ENCODE measurements at places on chromosomes 3 and 15.

GRCh38 chr3:51374456-51374855 is 10.6 kb upstream of the MANF start:
- no peak for DNase-seq

DNA sequence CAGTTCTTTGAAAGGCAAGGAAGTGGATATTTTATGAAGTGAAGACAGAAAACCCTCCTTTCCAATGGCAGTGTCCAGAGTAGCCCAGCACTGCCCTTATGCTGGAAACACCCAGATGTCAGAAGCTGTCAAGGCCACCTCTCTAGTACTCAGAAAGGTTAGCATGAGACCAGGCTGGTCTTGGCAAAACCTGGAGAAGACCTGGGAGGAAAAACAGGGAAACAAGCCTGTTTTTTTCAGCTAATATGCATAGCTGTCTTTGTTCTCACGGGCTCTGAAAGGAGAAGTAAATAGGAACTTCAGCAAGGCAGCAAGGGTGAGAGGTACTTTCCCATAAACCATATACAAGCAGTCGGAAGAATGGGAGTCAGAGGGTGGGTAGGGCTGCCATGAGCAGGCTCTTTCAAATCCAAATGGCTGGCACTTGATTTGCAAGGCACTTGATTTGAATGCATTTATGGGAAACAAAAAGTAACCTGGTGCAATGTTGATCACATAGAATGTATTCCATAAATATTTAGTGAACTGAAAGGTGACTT is 55.8 kb downstream of the HEG1 start:
- DNase-seq, result no peak

- no peak for DNase-seq
Observed at GRCh38 chr3:195566797-195567196, 16.9 kb downstream of the APOD start.

DNA sequence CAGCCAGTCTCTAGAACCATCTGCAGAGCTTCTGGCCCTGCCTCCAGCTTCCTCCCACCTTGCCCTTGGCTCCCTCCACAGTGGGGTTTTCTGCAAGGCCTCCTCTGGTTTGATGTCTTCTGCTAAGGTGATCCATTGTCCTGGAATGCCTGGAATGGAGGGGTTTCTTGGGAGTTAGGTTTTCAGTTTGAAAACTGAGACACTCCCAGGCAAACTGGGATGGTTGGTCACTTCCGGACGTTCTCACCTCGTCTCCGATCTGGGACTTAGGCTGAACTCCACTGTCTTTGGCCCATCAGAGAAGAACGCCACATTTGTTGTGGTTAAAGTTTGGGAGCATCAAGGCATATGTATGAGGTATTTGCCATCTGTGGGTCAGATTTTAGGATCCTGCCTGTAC is 77.4 kb upstream of the KLHL25 start:
- DNase-seq, result no peak

DNA sequence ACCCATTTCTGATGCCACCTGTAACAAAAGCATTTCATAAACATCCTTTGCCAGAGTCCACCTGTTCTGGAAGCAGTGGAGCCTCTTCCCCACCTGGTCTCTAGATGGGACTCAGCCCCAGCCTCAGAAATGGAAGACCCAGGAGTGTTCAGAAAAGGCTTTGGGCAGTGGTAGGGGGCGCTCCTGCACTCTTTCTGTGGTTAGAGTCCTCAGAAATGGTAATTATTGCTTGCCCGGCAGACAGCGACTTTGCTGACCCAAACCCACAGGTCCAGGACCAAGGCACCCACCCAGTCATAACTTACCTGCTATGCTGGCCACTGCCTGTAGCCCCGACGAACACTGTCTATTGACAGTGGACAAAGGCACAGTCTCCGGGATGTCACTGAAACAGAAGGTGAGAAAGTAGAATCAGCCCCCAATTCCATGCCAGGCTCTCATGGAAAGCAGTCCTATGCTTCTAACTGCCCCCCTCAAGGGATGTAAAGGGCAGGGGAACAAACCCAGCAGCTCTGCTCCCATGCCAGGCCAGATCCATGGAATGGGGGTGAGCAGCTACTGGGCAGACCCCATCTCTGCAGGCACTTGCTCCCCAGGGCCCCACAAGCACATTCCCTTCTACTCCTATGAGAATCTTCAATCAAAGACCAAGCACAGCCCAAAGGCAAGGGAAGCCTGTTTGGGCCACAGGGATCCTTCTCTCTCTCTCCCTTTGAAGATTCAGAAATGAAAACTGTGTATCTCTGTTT is 5.1 kb downstream of the ACAA1 start:
- no peak for DNase-seq

DNA sequence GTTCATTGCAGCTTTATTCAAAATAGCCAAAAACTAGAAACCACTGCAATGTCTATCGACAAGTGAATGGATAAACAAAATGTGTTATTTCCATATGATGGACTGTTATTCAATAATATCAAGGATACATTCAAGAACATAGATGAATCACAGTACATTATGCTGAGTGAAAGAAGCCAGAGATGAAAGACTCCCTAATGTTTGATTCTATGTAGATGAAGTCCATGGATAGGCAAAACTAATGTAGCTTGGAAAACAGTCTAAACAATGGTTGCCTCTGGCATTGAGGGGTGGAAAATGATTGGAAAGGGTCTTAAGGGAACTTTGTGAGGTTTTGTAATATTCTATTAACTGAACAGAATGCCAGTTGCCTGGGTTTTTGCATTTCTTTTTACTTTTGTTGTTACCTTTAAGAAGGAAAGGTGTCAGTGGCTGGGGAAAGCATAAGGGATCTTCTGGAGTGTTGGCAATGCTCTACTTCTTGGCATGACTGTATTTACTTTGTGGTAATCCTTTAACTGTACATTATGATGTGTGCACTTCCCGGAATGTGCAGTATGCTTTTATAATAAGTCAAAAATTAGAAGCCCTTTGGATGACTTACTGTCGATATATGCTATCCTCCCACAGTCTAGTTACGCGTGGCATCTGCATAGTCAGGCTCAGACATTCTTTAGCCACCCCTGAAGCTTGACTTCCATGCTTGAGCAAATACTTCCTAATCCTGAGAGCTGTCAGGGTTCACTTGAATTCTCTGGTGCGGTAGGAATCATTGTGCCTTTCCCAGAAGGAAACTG is 20.5 kb upstream of the ATP10A start:
- peak; percentile 85 for DNase-seq

- DNase-seq, result peak; percentile 27
Observed at GRCh38 chr3:29822071-29822470, 541.2 kb downstream of the RBMS3 start.

DNA sequence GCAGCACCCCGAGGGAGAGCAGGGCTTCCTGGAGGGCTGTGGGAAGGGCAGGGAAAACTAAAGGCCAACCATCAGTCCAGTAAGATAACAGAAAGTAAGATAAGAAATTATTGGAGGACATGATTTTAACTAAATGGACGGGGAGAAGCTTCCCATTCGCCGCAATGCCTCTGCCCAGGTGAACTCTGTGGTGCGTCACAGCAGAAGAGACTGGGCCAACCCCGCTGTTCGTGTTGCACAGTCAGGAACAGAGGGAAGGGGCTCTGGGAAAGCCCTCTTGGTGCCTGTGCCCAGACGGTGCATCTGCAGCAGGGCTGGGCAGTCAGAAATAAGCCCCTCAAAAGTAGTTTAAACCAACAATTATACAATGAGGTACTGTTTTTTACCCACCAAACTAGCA is 284.1 kb downstream of the OCA2 start:
- no peak for DNase-seq

DNA sequence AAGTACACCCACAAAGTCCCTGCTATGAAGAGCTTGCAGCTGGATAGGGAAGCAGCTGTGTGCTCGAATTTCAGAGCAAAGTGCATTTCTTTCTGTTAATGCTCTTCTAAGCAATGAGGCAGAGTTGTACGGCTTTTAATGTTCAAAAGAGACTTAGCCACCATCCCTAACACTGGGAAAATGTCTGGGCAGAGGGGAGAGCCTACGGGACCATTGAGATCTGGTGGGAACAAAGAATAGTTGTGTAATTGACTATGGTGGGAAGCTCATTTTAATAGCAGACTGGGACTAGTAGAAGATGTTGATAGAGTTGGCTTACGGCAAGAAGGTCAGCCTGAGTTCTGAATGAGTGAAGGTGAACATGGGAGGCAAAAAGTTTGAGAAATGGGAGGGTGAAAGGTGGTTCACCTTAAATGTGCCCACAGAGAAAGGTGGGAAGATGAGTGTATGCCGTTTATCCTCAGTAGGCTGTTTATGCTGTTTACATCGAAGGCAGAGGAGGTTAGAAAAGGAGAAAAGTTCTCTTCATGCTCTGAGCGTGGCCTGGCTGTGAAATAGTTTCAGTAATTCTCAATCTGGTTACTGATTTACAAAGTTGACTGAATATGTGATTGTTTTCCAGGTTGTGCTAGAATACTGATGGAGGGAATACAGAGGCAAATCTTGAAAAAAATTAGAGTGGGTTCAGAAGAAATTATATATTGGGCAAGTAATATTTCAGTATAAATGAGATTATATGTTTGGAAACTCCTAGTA is 22.9 kb upstream of the UTS2B start:
- DNase-seq, result no peak

DNA sequence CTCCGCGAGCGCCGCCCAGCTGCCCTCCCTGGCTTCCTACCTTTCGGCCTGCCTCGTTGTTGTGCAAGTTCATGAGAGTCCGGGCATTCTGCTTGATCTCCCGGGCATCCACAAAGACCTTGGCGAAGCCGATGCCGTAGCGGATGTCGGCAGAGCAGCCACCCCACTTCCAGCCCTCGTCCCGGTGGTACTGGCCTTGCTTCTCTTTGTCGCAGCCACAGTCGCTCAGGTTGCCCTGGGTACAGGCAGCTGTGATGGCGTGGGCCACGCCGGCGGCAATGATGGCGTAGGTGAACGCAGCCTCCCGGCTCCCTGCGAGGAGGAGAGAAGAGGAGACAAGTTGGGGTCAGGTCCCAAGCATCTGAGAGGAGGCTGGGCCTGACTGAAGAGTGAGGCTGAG is 25.4 kb downstream of the WNT7A start:
- DNase-seq, result no peak

GRCh38 chr3:157231071-157231470 is 71.1 kb upstream of the CCNL1 start:
- DNase-seq, result peak; percentile 69

DNA sequence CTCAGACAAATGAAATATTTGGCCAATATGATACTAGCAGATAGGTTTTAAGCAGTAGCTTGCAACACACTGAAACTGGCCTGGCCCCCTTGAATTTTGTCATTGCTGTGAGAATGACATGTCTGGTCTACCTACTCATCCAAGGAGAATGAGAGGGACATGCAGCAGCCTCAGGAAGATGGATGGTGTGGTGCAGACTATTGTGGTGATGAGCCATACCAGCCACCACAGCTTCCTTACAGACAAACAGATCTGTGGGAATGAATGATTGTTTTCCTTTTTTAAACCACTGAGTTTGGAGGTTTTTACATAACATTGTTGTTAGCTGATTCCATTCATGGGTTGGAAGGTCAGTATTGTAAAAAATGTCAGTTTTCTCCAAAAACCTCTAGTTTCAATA is 133.7 kb upstream of the POU1F1 start:
- no peak for DNase-seq

GRCh38 chr15:92645051-92645631 is 10.4 kb downstream of the FAM174B start:
- DNase-seq, result no peak

DNA sequence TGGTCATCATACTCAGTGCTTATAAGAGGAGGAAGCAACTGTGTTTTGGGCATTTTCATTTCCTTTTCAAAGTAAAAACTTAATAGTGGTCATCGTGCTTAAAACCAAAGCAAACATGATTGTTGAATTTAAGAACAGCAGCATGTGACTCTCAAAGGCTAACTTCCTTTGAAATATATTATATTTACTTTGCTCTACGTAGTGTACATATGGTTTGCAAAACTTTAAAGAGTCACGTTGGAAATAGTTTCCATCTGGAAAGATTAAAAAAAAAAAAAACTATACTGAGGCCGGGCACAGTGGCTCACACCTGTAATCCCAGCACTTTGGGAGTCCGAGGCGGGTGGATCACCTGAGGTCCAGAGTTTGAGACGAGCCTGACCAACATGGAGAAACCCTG is 367.9 kb upstream of the BCHE start:
- no peak for DNase-seq

DNA sequence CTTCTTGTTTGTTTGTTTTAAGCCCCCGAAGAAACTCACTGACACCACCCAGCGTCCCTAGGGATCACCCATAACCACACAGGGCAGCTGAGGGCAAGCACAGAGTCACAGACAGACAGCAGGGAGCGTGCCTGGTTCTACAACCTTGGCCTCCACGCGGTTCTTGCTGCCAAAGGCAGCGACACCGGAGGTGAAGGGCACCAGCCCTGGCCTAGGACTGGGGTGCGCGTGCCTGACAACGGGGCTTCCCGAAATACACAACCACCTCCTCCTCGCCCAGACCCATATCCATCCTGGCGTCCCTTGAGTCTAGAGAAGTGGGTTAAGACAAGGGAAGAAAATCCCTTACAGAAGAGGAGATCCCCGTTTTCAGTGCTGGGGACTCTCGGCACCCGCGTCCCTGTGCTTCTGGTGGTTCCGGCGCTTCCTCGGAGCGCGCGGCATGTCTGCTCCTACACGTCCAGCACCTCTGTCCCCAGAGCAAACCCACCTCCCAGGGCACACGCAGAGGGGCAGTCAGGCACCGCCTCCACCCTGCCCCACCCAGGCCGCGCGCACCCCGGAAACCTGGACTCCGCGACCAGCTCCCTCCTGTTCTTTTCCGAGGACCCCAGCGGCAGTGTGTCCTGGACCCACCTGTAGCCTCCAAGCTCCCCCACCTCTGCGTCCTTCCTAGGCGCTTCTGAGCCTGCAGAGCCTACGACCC is 911 bp downstream of the RFTN1 start:
- no peak for DNase-seq

DNA sequence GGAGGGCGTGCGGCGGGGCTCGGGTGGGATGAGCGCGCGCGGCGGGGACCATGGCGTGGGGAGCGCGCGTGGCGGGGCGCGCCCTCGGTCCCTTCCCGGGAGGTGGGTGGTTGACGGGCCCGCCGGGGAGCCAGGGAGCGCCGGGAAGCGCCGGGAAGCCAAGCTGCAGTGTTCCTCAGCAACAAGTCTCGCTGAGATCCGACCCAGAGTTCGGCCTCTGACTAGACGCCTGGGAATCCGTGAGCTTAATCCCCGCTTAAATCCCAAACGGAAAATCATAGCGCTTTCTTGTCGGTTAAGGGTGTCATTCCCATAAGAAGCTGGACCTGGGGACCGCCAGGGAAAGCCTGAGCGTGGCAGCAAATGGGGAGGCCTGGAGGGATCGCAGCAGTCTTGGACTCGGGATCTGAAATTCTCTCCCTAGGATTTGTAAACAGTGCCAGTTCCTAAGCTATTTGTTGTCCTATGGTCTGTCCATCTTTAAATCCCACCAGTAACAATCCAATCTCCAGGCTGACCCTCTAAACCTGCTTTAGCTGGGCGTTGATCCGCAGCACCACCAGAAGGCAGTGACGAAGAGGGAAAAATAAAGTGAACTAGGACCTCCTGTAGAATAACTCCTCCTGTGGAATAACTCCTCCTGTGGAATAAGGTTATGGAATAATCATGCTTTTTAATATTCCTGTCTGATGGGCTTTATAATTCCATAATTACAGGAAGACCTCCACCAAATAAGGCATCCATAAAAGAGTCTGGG is 570 bp upstream of the NEDD4 start:
- DNase-seq, result peak; percentile 27

GRCh38 chr3:137110392-137110996 is 152.7 kb downstream of the IL20RB start:
- DNase-seq, result no peak

GRCh38 chr15:97082830-97083229 is 752.3 kb downstream of the NR2F2 start:
- no peak for DNase-seq

GRCh38 chr3:151119188-151119587 is 33.7 kb downstream of the MED12L start:
- DNase-seq, result no peak
